ENCODE measurements at places on chromosomes 12 and 14. TPM values are rescaled to one million over a fixed set of nuclear protein-coding genes. Genes with fewer than 3 reads are reported as not detected.

Gene KRT2
- total RNA-seq, result not detected

Gene BHLHE41
- total RNA-seq, result 0.81 TPM

Gene INHBC
- total RNA-seq, result 0.27 TPM

Gene P3H3
- 13.2 TPM for total RNA-seq

Gene GPR84
- 0.81 TPM for total RNA-seq

Gene AMDHD1
- 0.81 TPM for total RNA-seq

Gene CMKLR1
- 0.27 TPM for total RNA-seq

Gene NGB
- not detected for total RNA-seq

Gene RASAL1
- total RNA-seq, result 0.27 TPM

Gene MMP17
- 3.8 TPM for total RNA-seq

Data from hematopoietic multipotent progenitor cell (in vitro differentiated cells).